ENCODE measurements at places on chromosomes 6 and 20. TPM values are rescaled to one million over a fixed set of nuclear protein-coding genes. Genes with fewer than 3 reads are reported as not detected.
A peak's percentile ranks its signal among the peaks of the same experiment; 100 is the strongest.

BNIP5 gene
- not detected for total RNA-seq

GLP1R gene
- total RNA-seq: not detected

BTBD3 gene
- total RNA-seq: 33.8 TPM

DNA sequence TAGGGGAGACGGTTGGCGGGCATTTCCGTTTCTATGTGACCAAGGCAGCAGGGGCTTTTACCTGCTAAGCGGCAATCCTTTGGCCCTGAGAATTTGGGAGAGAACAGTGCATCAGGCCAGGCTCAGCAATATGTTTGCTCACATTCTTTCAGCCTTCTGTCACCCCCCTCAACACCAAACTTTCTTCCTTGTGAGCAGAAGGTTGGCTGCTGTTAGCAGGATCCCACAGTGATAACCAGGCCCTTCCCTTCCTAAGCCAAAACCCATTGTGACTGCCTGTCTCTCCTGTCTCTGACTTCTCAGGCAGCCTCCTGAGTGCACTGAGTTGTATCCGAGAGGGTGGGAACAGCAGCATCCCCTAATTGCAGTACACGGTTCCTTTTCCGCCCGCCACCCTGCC is 43.7 kb downstream of the STK35 start:
- DNase-seq: peak; percentile 47
- no peak overlapping the region for H3K27ac ChIP-seq
- H3K36me3 ChIP-seq: 0 out of 2 replicates have a peak, but pooled peaks cover 3% of the 10 kb centered on the region
- no peak overlapping the region for H3K4me3 ChIP-seq
- H3K4me1 ChIP-seq: peaks cover 21% of the 10 kb centered on the region
- H3K27me3 ChIP-seq: no peaks in the 10 kb centered on the region

GRCh38 chr20:15643713-15644112 is 929.5 kb downstream of the KIF16B start:
- peak; percentile 32 for DNase-seq
- no peaks in the 10 kb centered on the region for H3K4me1 ChIP-seq
- H3K27me3 ChIP-seq: no peaks in the 10 kb centered on the region
- H3K27ac ChIP-seq: no peak overlapping the region

DNA sequence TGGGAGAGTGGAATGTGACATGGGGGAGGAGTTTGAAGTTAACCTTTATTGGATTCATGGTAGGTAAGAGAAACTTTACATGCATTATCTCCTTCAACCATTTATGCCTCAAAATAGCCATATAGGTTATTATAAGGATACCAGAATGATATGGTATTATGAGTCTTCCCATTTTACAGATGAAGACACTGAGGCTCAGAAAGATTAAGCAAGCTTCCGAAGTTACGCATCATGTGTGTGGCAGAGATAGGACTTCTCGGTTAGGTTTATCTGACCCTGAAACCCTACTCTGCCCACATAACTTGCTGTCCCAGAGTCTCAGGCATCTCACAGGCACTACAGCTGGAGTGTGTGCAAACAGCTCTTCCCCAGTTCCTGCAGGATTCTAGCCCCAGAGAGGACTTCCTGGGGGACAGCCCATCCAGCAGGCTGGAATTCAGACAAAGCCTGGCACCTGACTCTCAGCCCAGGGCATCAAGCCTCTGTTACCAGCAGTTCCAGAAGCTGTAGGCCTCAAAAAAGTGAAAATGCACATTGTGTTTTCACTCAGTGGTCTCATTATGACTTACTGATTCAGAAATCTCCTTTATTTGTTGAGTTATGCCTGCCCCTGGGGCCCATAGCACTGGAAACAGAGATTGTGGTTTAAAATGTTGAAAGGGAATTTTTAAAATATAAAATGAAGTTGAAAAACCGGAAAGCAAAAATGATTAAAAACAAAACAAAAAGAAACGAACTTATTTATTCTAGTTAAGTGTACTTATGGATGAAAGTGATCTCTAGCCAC is 512.8 kb upstream of the CHD6 start:
- H3K4me3 ChIP-seq: no peak overlapping the region
- no peaks in the 10 kb centered on the region for H3K36me3 ChIP-seq
- H3K4me1 ChIP-seq: no peaks in the 10 kb centered on the region
- DNase-seq: no peak
- H3K27me3 ChIP-seq: no peaks in the 10 kb centered on the region

DNA sequence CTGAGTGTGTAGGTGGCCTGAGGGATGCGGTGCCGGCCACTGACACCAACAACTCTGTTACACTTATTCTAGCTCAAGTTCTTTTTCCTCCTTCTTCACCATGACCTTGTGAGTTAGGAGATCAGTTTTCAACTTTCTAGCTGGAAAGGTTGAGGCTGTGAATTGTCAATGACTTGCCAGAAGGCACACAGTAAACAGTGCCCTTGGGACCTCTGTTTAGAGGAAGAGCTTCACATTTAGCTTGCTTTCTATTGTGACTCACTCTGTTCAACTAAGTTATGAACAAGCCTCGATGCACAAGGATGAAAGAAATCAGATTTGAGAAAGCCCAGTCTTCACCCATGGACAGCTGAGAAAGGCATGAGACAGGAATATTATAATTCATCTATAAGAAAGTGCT is 455.6 kb downstream of the MAFB start:
- H3K36me3 ChIP-seq: no peaks in the 10 kb centered on the region
- no peaks in the 10 kb centered on the region for H3K27me3 ChIP-seq
- no peaks in the 10 kb centered on the region for H3K4me1 ChIP-seq
- DNase-seq: peak; percentile 20

DNA sequence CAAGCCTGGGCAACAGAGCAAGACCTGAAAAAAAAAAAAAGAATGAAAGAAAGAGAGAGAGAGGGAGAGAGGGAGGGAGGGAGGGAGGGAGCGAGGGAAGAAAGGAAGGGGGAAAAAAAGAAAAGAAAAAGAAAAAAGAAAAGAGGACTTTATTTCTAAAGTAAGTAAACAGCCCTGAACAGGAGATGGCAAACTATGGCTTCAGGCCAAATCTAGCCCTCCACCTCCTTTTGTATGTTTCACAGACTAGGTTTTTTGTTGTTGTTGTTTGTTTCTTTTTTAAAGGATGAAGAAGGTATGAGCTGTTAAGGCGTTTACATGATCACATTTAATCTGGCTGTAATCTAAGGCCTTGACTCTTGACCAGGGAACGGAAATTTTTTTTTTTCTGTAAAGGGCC is 711.1 kb upstream of the NRSN1 start:
- no peak overlapping the region for H3K27ac ChIP-seq
- peaks cover 4% of the 10 kb centered on the region for H3K4me1 ChIP-seq
- DNase-seq: no peak
- no peaks in the 10 kb centered on the region for H3K36me3 ChIP-seq

- peak overlapping the region; percentile 57 for H3K4me3 ChIP-seq
- no peaks in the 10 kb centered on the region for H3K27me3 ChIP-seq
- peak; percentile 86 for DNase-seq
- H3K4me1 ChIP-seq: peaks cover 38% of the 10 kb centered on the region
- H3K36me3 ChIP-seq: no peaks in the 10 kb centered on the region
Measured at GRCh38 chr6:140979642-140980091, 1153.1 kb upstream of the GJE1 start.

DNA sequence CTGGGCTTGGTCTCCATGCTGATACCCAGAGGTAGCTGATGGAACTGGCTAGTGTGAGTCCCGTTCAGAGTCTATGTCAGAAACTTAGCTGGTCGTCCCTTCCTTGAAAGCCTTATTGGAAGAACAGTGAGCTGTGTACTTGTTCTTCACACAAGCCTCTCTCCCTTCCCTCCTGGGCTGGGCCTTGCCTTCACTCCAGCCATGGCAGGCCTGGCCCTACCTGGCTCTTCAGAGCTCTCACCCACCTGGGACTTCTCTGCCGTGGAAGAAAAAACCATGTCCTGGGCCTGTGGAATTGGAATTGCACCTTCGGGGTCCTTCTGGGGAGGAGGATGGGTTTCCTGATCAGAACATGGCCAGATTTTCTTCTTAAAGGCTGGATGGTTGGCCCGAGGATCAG is 20.3 kb upstream of the ZNF831 start:
- H3K27me3 ChIP-seq: no peaks in the 10 kb centered on the region
- no peak for DNase-seq
- no peaks in the 10 kb centered on the region for H3K4me1 ChIP-seq
- H3K36me3 ChIP-seq: no peaks in the 10 kb centered on the region

DNA sequence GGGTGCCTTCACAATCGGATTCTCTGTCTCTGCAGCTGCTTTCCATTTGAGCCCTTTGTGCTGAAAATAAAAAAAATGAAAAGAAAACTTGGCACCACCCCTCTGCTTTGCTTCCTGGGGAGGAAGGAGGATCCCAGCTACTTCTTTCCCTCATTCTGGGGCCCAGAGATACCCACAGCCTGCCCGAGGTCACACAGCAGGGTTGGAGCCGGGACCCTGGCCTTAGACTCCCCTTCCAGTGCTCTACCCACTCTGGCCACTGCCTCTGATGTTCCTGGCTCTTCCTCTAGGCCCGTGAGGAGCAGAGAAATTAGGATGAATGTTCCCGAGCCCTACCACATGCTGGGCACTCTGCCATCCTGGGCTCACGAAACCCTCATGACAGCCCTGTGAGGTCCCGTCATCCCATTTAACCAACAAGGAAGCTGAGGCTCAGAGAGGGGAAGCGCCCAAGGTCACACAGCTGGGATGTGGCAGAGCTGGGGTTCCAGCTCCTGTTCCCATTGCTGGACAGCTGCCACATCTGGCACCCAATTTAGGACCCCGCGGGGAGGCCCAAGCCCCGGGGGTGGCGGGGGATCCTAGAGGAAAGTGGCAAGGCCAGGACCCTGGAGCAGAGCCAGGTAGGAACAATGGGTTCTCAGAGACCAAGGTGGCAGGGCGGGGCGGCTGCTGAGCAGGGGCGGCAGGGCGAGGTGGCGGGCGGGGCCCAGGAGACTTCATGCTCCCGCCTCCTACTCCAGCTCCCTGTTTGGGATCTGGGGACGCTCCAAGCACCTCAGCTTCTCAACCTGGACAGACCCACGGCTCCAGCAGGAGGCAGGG is 76.6 kb downstream of the CEBPB start:
- no peaks in the 10 kb centered on the region for H3K27me3 ChIP-seq
- no peak overlapping the region for H3K4me3 ChIP-seq
- H3K36me3 ChIP-seq: no peaks in the 10 kb centered on the region
- peak; percentile 88 for DNase-seq
- peaks cover 14% of the 10 kb centered on the region for H3K4me1 ChIP-seq

DNA sequence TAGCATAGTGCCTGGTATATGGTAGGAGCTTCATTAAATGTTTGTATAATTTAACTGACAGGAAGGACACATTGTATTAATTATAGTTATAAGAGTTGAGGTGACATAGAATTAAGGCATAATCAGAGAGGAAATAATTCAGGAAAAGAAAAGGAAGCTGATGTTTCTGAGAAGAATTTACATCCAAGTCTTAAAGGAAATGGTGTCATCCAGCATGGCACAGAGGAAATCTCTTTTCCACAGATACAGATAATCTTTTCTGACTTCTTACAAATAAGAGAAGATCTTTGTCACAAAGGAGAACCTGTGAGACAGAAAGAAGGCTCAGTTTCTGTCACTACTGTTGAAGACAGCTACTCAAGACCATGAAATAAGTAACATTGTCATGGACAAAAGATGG is 222.5 kb downstream of the GJA1 start:
- H3K4me1 ChIP-seq: peaks cover 9% of the 10 kb centered on the region
- no peak overlapping the region for H3K4me3 ChIP-seq
- no peaks in the 10 kb centered on the region for H3K36me3 ChIP-seq
- no peaks in the 10 kb centered on the region for H3K27me3 ChIP-seq
- H3K27ac ChIP-seq: no peak overlapping the region
- DNase-seq: no peak

GRCh38 chr6:75693534-75693933 is 55.5 kb upstream of the MYO6 start:
- peaks cover 54% of the 10 kb centered on the region for H3K36me3 ChIP-seq
- peak; percentile 36 for DNase-seq
- no peaks in the 10 kb centered on the region for H3K4me1 ChIP-seq
- no peaks in the 10 kb centered on the region for H3K27me3 ChIP-seq

DNA sequence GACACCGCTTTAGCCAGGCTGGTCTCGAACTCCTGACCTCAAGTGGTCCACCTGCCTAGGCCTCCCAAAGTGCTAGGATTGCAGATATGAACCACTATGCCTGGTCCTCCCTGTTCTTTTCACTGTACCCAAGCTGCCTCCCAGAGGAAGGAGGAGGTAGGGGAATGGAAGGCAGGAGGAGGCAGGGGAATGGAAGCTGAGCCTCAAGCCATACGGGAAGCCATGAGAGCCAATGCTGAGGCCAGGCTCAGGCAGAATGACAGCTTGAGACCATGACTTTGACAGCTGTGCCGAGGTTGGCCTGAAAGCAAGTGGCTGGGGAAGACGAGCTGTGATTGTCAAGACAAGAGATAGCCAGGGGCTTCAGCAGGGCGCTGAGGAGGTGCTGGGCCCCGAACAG is 13.6 kb upstream of the ZNF335 start:
- H3K36me3 ChIP-seq: no peaks in the 10 kb centered on the region
- H3K27me3 ChIP-seq: peaks cover 4% of the 10 kb centered on the region
- no peak overlapping the region for H3K4me3 ChIP-seq
- no peak overlapping the region for H3K27ac ChIP-seq
- peak; percentile 20 for DNase-seq

GRCh38 chr20:57451795-57452661 is 60.8 kb downstream of the RBM38 start:
- no peaks in the 10 kb centered on the region for H3K36me3 ChIP-seq
- H3K27ac ChIP-seq: no peak overlapping the region
- no peak for DNase-seq
- no peaks in the 10 kb centered on the region for H3K4me1 ChIP-seq

GRCh38 chr6:35030099-35030498 is 111.0 kb downstream of the TCP11 start:
- H3K27me3 ChIP-seq: no peaks in the 10 kb centered on the region
- H3K36me3 ChIP-seq: no peaks in the 10 kb centered on the region
- no peak for DNase-seq
- no peak overlapping the region for H3K4me3 ChIP-seq

GRCh38 chr6:14165091-14165490 is 47.5 kb downstream of the CD83 start:
- peak; percentile 93 for DNase-seq
- no peaks in the 10 kb centered on the region for H3K36me3 ChIP-seq
- H3K27ac ChIP-seq: no peak overlapping the region
- peaks cover 10% of the 10 kb centered on the region for H3K4me1 ChIP-seq
- H3K27me3 ChIP-seq: peaks cover 16% of the 10 kb centered on the region

- H3K36me3 ChIP-seq: no peaks in the 10 kb centered on the region
- no peak overlapping the region for H3K27ac ChIP-seq
- no peak overlapping the region for H3K4me3 ChIP-seq
- H3K27me3 ChIP-seq: peaks cover 36% of the 10 kb centered on the region
- H3K4me1 ChIP-seq: no peaks in the 10 kb centered on the region
Measured at GRCh38 chr6:166282394-166283032, 25.7 kb downstream of the PRR18 start.

DNA sequence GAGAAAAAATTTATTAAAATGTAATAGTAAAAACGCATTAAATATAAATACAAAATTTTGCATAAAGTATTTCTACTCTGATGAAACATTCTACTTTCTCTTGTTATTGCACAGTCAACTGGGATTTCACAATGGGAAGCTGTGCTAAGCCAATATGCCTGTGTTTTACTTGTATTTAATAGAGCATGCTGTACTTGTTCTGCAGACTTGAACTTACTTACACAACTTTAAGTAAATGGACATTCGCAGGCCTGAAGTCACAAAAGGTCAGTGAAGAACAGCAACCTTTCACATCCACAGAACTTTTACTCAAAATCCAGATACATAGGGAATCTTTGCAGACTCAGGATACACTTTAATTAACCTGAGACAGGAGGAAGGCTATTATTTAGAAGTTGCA is 409.5 kb downstream of the BTBD3 start:
- DNase-seq: no peak
- H3K27me3 ChIP-seq: no peaks in the 10 kb centered on the region
- no peaks in the 10 kb centered on the region for H3K4me1 ChIP-seq
- H3K36me3 ChIP-seq: no peaks in the 10 kb centered on the region

Measured in GM23248 (cell line).